ENCODE measurements at places on chromosomes 16 and 17.

- DNase-seq, result no peak
Measured at GRCh38 chr17:49486012-49486641, 9.0 kb upstream of the NGFR start.

GRCh38 chr16:89721546-89722391, 432 bp downstream of the ZNF276 start:
- peak; percentile 39 for DNase-seq

DNA sequence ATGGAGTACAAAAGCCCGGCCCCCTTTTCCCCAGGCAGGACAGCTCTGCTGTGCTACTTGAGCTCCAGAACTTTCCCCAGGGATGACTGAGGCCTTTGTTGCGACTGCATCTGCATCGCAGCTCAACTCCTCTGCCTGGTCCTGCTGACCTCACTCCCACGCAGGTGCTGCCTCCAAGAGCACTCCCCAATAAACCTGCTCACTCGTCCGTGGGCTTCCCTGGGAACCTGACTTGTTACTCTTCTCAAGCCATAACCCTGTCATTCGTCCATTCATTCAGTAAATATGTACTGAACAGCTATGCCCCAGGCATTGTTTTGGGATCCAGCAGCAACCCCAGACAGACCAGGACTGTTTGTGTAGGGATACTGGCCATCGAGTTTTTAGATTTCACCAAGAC, 11.6 kb upstream of the RMI2 start:
- peak; percentile 62 for DNase-seq

GRCh38 chr17:69414408-69415274, at the start of gene MAP2K6:
MAP2K6 (plus strand) TSS chr17:69414697; CDS start chr17:69414985, 288 bp downstream.
- peak; percentile 87 for DNase-seq

DNA sequence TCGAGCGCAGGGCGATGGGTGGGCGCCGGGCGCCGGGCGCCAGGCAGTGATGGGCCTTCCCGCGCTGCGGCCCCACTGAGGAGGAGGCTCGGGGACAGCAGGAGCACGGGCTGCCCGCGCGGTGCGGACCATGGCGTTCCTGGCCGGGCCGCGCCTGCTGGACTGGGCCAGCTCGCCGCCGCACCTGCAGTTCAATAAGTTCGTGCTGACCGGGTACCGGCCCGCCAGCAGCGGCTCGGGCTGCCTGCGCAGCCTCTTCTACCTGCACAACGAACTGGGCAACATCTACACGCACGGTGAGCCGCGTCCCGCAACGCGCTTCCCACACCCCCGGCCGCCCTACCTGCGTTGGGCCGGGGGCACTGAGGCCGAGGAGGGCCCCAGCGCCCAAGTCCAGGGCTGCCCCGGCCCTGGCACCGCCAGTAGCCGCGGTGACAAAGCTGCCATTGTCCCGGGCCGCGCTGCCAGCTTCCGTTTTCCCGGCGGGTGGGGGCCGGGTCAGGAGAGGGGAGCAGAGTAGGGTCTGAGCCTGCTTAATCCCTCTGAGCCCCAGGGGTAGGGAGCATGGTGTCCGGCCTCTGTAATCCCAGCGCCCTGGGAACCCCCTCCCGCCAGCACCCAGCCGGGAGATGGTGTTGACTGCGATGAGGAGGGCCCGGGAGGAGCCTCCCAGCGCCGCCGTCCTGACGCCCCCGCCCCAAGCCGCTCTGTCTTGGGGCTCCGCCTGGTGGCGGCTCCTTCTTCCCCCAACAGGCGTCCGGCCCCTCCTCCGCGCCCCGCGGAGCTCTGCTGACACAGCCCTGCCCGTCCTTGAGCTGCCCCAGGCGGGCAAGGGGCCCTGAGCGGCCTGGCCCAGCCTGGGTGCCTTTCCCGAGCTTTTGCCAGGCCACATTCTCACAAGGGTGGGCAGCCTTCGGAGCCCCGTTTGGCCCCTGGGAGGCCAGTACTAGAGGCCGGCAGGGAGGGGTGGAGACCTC, 685 bp downstream of the PAQR4 start:
- DNase-seq, result peak; percentile 79

- DNase-seq, result peak; percentile 54
Measured at GRCh38 chr16:85755929-85756768, 5.3 kb upstream of the C16orf74 start.

- no peak for DNase-seq
Measured at GRCh38 chr17:8951206-8951605, 14.3 kb downstream of the PIK3R5 start.

DNA sequence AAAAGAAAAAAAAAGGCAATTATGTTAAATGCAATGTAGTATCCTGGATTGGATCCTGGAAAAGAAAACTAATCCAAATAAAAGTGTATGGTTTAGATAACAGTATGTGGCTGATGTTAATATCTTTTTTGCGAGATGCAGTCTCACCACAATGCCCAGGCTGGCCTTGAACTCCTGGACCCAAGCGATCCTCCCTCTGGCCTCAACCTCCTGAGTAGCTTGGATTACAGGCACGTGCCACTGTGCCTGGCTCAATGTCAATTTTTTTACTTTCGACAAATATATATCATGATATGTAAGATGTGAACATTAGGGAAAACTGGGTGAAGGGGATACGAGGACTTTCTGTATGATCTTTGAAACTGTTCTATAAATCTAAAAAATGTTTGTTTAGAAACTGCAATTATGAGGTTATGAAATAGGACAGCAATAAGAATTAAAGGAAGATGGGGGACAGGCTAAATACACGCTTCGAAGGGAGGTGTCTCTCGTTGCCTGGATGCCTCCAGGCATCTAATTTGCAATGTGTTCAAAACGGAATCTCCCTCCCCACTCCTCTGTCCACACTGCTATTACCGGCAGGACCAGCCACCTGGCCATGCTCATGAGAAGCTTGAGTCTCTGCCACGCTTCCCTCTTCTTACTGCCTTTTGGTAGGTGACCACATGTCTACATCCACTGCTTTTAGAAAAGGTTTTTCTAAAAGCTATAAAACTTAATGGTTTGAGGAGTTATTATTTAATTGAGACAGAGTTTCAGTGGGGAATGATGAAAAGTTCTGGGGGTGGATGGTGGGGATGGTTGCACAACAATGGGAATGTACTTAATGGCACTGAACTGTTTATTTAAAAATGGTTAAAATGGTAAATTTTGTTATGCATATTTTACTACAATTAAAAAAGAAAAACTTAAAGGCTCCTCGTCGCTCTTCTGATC, 15.2 kb downstream of the UBE2O start:
- DNase-seq, result peak; percentile 24

- no peak for DNase-seq
Measured at GRCh38 chr17:17108451-17109049, 66.3 kb downstream of the MPRIP start.

DNA sequence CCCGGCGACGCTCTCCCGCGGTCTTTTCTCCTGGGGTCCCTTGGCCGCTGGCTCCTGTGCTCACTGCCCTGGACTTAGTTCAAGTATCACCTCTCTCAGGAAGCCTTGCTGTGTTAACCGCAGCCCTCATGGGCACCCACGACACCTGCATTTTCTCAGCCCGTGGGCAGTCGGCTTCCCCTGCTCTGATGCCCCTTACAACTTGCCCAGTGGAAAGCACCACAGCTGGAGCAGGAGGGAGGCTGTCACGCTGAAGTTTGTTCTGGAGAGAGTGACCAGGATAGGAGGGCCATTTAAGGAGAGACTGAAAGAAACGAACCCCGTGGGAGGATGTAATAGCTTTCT, 395 bp downstream of the STXBP4 start:
- no peak for DNase-seq

DNA sequence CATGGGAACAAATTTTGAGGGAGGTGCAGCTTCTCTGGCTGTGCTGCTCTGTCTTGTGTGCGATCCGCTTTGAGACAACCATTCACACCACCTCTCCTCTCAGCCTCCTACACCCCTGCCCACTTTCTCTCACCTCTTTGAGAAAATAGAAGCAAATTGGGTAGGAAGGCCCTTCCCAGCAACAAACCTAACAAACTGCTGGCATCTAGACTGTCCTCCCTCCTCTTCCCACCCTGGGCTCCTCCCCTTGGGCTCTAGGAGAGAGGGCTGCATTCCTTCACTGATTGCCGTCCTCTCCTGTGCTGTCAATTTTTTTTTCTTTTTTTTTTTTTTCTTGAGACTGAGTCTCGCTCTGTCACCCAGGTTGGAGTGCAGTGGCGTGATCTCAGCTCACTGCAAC, 13.5 kb downstream of the CDIPT start:
- no peak for DNase-seq

DNA sequence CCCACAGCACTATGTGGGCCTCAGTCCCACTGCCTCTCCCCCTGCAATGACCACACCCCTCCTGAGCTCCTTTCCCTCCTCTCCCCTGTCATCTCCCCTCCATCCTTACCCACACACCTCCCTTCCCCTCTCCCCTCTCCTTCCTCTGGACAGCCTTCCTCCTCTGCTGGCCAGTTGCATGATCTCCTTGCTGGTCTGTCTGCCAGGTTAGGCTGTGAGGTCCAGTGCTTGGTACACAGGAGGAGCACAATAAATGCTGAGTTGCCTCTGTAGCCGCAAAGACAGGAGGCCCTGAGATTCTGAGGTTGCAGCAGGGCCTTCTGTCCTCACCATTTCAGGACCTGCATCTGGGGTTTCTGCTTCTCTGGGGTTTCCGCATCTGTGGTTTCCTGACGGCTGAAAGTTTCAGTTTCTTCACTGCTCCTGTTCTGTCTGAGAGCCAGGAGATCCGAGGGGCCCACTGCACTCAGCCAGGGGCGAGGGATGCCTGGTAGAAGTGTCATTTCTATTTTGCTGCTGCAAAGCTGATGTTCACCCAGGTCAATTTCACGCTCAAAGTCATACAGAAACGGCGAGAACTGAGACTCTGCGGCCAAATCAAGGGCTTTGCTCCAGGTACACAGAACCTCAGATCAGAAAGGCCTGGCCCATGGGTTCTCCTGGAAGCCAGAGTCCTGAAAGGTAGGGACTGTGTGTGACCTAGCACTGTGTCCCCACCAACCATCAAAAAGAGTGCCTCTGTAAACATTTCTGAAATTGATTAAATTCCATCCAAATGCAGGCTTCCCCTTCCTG, 4.6 kb upstream of the SLC12A3 start:
- DNase-seq, result no peak

DNA sequence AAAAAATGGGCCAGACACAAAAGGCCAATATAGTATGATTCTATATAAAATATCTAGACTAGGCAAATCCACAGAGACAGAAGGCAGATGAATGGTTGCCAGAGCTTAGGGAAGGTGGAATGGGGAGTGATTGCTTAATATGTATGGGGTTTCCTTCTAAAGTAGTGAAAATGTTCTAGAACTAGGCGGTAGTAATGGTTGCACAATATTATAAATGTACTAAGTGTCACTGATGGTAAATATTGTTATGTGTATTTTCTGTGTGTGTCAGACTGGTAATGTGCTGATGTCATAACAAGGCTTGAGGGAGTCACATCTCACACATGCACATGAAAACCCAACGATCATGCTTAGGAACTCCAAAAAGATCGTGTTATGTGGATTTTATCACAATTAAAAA, 106.9 kb upstream of the SIAH1 start:
- DNase-seq, result peak; percentile 45

DNA sequence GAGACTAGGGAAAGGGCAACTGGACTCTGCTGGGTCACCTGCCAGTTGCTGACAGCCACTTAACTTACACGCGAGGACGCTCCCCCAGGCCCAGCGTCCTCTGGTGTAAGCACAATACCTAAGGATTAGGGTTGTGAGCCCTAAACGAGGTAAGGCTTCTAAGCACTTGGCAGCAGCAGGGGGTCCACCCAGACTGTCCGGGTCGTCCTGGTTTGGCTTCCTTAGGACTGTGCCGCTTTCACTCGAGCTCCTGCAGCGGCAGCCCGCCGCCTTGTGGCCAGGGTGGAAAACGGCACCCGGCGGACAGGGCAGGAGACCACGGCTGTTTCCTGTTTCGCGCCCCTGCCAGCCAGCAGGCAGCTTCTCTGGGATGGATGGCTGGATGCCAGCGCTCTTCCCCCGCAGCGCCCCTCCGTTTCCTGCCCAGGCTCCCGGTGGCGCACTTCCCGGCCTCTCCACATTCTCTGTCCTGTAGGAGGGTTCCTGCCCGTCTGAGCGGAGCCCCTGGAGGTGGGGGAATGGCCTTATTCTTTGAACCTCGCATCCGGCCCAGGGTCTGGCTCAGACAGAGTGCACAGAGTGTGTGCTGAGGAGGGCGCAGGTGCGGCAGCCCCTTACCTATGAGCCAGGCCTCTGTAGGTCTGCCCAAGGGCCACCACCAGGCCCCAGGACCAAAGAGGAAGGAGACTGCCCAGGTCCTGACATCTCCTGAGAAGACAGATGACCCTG, 47.0 kb upstream of the AMZ2 start:
- DNase-seq, result peak; percentile 82

- DNase-seq, result no peak
Measured at GRCh38 chr16:56747486-56748045, 17.6 kb downstream of the NUP93 start.

- no peak for DNase-seq
Measured at GRCh38 chr17:32382526-32383223, 32.7 kb downstream of the ZNF207 start.

DNA sequence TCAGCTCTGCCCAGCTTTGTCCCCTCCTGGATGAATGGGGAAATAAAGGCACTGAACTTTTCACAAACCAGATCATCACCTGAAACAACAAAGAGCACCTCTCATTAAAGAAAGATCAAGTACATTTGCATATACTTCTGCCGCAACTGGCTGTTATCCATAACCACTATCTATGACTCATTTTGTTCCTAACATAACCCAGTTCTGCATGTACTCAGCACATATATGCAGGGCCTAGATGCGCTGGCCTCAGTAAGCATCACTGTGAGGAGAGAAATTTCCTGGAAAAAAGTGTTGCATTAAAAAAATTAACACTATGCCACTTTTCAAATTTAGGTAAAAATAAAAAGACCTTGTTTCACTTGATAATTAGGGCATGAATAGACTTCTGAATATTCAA, 1718.4 kb downstream of the TP53TG3F start:
- no peak for DNase-seq

DNA sequence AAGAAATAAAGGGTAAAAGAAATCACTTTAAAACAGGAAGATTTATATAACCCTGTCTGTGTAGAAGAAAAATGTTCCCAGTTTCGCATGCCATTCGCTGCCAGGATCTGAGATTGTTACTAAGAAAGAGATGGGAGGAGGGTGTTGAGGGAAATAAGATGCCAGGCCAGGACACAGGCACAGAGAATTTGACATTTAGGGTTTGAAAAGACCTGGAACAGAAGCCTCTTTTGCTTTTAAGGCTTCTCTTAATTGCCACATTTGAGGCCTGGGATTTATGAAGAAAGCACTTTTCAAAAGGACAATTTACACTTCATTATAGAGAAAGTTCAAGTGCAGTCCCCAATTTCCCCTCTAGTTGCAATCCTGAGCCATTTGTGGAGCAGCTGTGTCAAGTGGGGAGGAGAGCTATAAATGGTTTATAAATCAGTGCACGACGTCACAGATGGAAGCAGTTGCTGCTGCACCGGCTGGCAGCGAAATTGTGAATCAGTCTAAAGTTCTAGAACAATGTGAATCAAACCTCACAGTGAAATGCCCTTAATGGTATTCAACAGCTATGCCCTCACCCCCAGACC, 26.5 kb upstream of the C16orf87 start:
- peak; percentile 73 for DNase-seq

- DNase-seq, result peak; percentile 59
Measured at GRCh38 chr17:57523926-57524632, 221.0 kb downstream of the CCDC182 start.

DNA sequence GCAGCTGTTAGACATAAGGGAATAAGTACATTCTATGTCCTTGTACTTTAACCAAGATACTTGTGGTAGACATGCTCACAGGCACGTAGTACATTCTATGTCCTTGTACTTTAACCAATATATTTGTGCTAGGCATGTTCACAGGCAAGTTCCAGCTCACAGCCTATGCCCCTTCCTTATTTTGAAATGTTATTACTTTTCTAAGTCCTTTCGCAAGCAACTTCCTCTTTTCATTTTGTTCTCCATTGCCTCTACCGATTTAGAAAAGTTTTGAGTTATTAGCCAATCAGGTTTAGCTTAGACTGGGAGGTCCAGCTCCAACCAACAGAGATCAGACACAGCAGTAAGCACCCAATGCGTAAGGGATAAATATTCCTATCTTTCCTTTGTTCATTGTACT, 60.1 kb upstream of the NUDT7 start:
- DNase-seq, result no peak
